ENCODE measurements at places on chromosomes 7 and 10. TPM values are rescaled to one million over a fixed set of nuclear protein-coding genes. Genes with fewer than 3 reads are reported as not detected.

BTBD16 gene
- not detected for total RNA-seq

CDHR3 gene
- total RNA-seq = 0.19 TPM

BAMBI gene
- 21.2 TPM for total RNA-seq

GNAT3 gene
- total RNA-seq = not detected

GRCh38 chr10:46106410-46107255 is 60.6 kb upstream of the MSMB start:
- H3K27me3 ChIP-seq = peaks cover 29% of the 10 kb centered on the region
- H3K27ac ChIP-seq = no peak overlapping the region
- H3K36me3 ChIP-seq = no peaks in the 10 kb centered on the region
- H3K4me3 ChIP-seq = peak overlapping the region; percentile 65
- H3K4me1 ChIP-seq = peaks cover 7% of the 10 kb centered on the region
- peak; percentile 52 for DNase-seq

DNA sequence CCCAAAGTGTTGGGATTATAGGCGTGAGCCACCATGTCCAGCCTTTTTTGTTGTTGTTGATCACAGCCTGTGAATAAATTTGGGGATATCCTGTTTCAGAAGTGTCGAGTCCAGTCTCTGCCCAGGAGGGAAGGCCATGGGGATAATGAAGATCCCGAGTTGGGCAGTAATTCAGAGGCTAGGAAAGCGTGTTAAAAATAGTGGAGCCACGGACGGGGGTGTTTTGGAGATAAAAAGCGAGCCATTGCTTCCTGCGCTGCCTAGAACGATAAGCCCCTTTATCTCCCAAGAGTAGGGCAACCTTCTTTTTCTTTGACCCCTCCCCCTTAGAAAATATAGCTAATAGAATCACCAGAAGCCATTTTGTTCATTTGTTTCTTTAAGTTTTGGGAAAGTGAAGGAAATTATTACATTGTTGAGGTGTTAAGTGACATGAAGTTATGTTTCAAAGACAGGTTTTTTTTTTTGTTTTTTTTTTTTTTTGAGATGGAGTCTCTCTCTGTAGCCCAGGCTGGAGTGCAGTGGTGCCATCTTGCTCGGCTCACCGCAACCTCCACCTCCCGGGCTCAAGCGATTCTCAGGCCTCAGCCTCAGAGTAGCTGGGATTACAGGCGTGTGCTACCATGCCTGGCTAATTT is 43.3 kb downstream of the IL15RA start:
- no peak overlapping the region for H3K27ac ChIP-seq
- H3K27me3 ChIP-seq = no peaks in the 10 kb centered on the region
- DNase-seq = no peak
- no peak overlapping the region for H3K4me3 ChIP-seq
- peaks cover 83% of the 10 kb centered on the region for H3K36me3 ChIP-seq
- H3K4me1 ChIP-seq = no peaks in the 10 kb centered on the region

DNA sequence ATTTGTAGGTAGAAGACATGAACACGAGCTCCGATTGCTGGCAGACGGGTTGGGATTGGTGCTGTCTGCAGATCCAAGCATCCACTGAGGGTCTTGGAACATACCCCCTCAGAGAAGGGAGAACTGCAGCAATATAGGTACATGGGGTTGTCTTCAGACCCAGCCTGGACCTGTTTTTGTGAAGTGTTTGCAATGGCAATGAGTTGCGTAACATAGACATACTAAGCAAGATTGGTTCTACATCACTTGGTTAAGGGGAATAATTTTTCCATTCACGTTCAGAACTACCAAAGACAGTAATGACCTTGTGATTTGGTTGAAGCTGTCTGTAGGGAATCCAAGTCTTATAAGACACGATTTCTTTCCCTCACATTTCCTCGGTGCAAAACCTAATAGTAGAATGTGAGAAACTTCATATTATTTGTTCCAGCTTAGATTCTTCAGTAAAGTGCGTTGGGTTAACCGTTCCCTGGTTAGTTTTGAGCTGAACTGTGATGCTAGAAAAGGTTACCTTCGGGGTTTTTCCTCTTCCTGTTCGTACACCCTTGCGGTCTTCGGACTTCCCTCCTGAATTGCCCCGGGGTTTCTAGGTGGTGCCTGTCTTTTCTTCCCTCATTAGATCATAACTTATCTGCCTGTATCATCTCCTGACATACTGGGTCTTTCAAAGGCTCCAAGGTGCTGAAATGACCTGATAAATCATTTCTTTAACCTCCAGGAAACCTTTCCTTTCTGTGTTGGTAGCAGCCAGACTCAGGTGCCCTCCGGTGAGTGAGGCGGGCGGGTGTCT is 14.4 kb downstream of the PROSER2 start:
- no peaks in the 10 kb centered on the region for H3K27me3 ChIP-seq
- H3K36me3 ChIP-seq = peaks cover 13% of the 10 kb centered on the region
- peak overlapping the region; percentile 25 for H3K4me3 ChIP-seq
- DNase-seq = no peak
- H3K4me1 ChIP-seq = peaks cover 33% of the 10 kb centered on the region

DNA sequence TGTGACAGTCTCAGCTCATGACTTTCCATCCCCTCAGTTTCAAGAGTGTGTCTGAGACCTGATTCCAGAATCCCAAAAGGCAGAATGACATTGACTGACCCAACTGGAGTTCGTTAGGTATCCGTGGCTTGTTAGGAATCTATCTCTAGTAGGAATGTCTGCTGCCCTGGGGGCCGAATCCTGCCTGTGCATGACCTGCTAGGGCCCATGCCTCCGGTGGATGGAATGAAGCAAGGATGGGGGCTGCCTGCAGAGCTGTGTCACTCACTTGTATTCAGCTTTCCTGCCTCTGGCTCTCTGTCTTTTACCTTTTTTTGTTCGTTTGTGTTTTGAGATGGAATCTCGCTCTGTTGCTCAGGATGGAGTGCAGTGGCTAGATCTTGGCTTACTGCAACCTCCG is 129.5 kb downstream of the SDK1 start:
- H3K27ac ChIP-seq = no peak overlapping the region
- no peaks in the 10 kb centered on the region for H3K27me3 ChIP-seq
- no peak overlapping the region for H3K4me3 ChIP-seq
- peaks cover 2% of the 10 kb centered on the region for H3K4me1 ChIP-seq
- peaks cover 4% of the 10 kb centered on the region for H3K36me3 ChIP-seq
- DNase-seq = no peak

DNA sequence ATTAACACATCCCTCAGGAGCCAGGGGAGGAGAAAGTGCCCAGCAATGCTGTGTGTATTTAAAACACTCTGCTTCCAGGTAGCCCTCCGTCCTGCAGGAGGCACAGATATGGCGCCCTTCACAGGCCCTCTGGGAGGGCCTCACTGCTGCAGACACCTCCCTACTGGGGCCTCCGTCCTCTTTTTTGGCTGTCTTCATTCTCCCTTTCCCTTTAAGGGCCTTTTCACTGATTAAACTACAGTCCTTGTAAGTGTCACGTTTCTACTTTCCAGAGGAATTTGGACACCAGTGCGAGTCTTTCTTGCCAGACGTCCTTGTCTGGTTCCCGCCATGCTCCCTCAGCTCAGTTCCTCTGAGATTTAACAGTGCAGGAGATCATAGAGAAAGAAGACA is 39.7 kb upstream of the MKRN1 start:
- peaks cover 6% of the 10 kb centered on the region for H3K4me1 ChIP-seq
- peaks cover 5% of the 10 kb centered on the region for H3K36me3 ChIP-seq
- H3K4me3 ChIP-seq = no peak overlapping the region
- no peak overlapping the region for H3K27ac ChIP-seq

GRCh38 chr7:39741942-39742623 is 118.7 kb downstream of the RALA start:
- peak; percentile 77 for DNase-seq
- H3K27me3 ChIP-seq = no peaks in the 10 kb centered on the region
- H3K4me3 ChIP-seq = no peak overlapping the region

- H3K27ac ChIP-seq = no peak overlapping the region
- no peaks in the 10 kb centered on the region for H3K4me1 ChIP-seq
- no peak overlapping the region for H3K4me3 ChIP-seq
- no peaks in the 10 kb centered on the region for H3K27me3 ChIP-seq
Observed at GRCh38 chr10:112842832-112843360, 107.2 kb upstream of the TCF7L2 start.

- H3K27ac ChIP-seq = no peak overlapping the region
- H3K36me3 ChIP-seq = peaks cover 88% of the 10 kb centered on the region
- no peak overlapping the region for H3K4me3 ChIP-seq
- no peak for DNase-seq
Observed at GRCh38 chr7:100353685-100354330, 4.1 kb upstream of the PILRB start.

- H3K27ac ChIP-seq = no peak overlapping the region
- H3K4me1 ChIP-seq = peaks cover 6% of the 10 kb centered on the region
- H3K27me3 ChIP-seq = no peaks in the 10 kb centered on the region
- H3K4me3 ChIP-seq = no peak overlapping the region
- DNase-seq = no peak
- peaks cover 10% of the 10 kb centered on the region for H3K36me3 ChIP-seq
Observed at GRCh38 chr7:2017481-2017891, 215.3 kb downstream of the MAD1L1 start.

SPDYE6 gene
- not detected for total RNA-seq

- no peaks in the 10 kb centered on the region for H3K36me3 ChIP-seq
- no peak overlapping the region for H3K27ac ChIP-seq
- no peak overlapping the region for H3K4me3 ChIP-seq
- no peaks in the 10 kb centered on the region for H3K27me3 ChIP-seq
- peaks cover 22% of the 10 kb centered on the region for H3K4me1 ChIP-seq
Observed at GRCh38 chr10:31644931-31645633, 283.5 kb downstream of the ARHGAP12 start.

CTAGE4 gene
- total RNA-seq = 26.0 TPM

DNA sequence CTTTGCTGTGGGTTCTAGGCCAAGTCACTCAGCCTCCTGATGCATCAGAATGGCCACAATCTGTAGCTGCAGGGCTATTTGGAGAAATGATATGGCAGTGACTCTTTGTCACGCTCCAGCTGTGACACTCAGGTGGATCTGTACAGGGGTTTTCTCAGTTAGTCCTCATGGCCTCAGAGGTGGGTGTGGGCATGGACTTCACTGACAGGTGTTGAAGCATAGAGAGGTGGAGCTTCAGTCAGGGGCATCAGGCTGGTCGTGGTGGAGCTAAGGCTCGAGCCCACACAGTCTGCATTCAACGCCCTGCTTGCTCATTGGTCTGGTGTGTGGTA is 21.2 kb downstream of the PALD1 start:
- no peak overlapping the region for H3K27ac ChIP-seq
- peaks cover 7% of the 10 kb centered on the region for H3K36me3 ChIP-seq
- no peaks in the 10 kb centered on the region for H3K4me1 ChIP-seq
- peaks cover 10% of the 10 kb centered on the region for H3K27me3 ChIP-seq
- no peak overlapping the region for H3K4me3 ChIP-seq
- DNase-seq = no peak

- no peak overlapping the region for H3K27ac ChIP-seq
- H3K27me3 ChIP-seq = no peaks in the 10 kb centered on the region
- peaks cover 26% of the 10 kb centered on the region for H3K4me1 ChIP-seq
- peak; percentile 37 for DNase-seq
Observed at GRCh38 chr10:77156406-77156879, 481.2 kb downstream of the KCNMA1 start.

DNA sequence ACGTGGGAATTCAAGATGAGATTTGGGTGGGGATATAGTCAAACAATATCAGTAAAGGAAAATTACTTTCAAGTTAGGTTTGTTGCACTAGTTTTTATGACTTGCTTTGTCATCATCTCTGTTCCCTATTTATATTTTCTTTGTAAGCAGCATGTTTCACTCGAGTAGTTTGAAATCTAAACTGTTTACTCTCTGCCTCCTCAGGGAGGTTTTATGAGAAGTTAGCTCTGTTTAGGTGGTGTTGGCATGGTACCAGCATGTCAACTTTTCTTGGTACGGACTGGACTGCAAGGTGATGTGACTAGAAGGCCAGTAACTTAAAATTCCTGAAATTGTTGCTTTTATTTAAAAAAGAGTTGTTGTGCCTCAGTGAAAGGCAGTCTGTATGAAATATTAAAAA is 59.2 kb upstream of the MTPN start:
- H3K4me3 ChIP-seq = no peak overlapping the region
- H3K27me3 ChIP-seq = peaks cover 12% of the 10 kb centered on the region

NPFFR1 gene
- not detected for total RNA-seq

- peaks cover 47% of the 10 kb centered on the region for H3K36me3 ChIP-seq
- no peak overlapping the region for H3K4me3 ChIP-seq
- no peak overlapping the region for H3K27ac ChIP-seq
- H3K27me3 ChIP-seq = no peaks in the 10 kb centered on the region
- peaks cover 5% of the 10 kb centered on the region for H3K4me1 ChIP-seq
- DNase-seq = peak; percentile 23
Observed at GRCh38 chr7:92025260-92025659, 84.6 kb downstream of the AKAP9 start.

ZRANB1 gene
- 23.2 TPM for total RNA-seq

GRCh38 chr10:124037784-124038183 is 55.6 kb downstream of the CHST15 start:
- peaks cover 7% of the 10 kb centered on the region for H3K4me1 ChIP-seq
- no peak overlapping the region for H3K27ac ChIP-seq
- H3K4me3 ChIP-seq = no peak overlapping the region
- no peaks in the 10 kb centered on the region for H3K27me3 ChIP-seq
- H3K36me3 ChIP-seq = peaks cover 35% of the 10 kb centered on the region
- DNase-seq = no peak

- H3K27me3 ChIP-seq = no peaks in the 10 kb centered on the region
- DNase-seq = no peak
- H3K27ac ChIP-seq = no peak overlapping the region
- H3K4me3 ChIP-seq = no peak overlapping the region
- H3K4me1 ChIP-seq = no peaks in the 10 kb centered on the region
- H3K36me3 ChIP-seq = peaks cover 65% of the 10 kb centered on the region
Observed at GRCh38 chr7:92560602-92561001, 29.6 kb downstream of the FAM133B start.

C10orf105 gene
- total RNA-seq = not detected

- H3K27ac ChIP-seq = no peak overlapping the region
- H3K4me1 ChIP-seq = peaks cover 5% of the 10 kb centered on the region
- H3K36me3 ChIP-seq = no peaks in the 10 kb centered on the region
- H3K4me3 ChIP-seq = no peak overlapping the region
- no peak for DNase-seq
Observed at GRCh38 chr7:93160410-93160809, 12.2 kb upstream of the SAMD9L start.

- H3K27ac ChIP-seq = peak overlapping the region; percentile 96
- H3K36me3 ChIP-seq = peaks cover 23% of the 10 kb centered on the region
- H3K4me1 ChIP-seq = peaks cover 49% of the 10 kb centered on the region
Observed at GRCh38 chr7:130998993-130999602, 265.1 kb upstream of the KLF14 start.

GRCh38 chr10:105252911-105253310 is 611.8 kb downstream of the SORCS3 start:
- H3K36me3 ChIP-seq = no peaks in the 10 kb centered on the region
- no peak overlapping the region for H3K4me3 ChIP-seq
- no peak for DNase-seq
- no peak overlapping the region for H3K27ac ChIP-seq
- H3K4me1 ChIP-seq = no peaks in the 10 kb centered on the region

LRIT1 gene
- not detected for total RNA-seq

AKR1C3 gene
- 22.9 TPM for total RNA-seq

VSTM4 gene
- total RNA-seq = not detected

HABP2 gene
- not detected for total RNA-seq

GRCh38 chr7:50803359-50804337 is 21.0 kb upstream of the GRB10 start:
- no peaks in the 10 kb centered on the region for H3K36me3 ChIP-seq
- peaks cover 10% of the 10 kb centered on the region for H3K4me1 ChIP-seq
- no peaks in the 10 kb centered on the region for H3K27me3 ChIP-seq

- peak; percentile 51 for DNase-seq
- H3K27ac ChIP-seq = no peak overlapping the region
- H3K27me3 ChIP-seq = no peaks in the 10 kb centered on the region
- H3K4me1 ChIP-seq = peaks cover 11% of the 10 kb centered on the region
- H3K4me3 ChIP-seq = peak overlapping the region; percentile 2
Observed at GRCh38 chr10:114420811-114421485, 16.6 kb upstream of the AFAP1L2 start.
